ENCODE measurements at places on chromosomes 7 and 10.

GRCh38 chr7:141406347-141406746 lies 144.9 kb upstream of the AGK start:
- no peak for DNase-seq

GRCh38 chr7:151379193-151379520 lies 30.7 kb downstream of the WDR86 start:
- DNase-seq: no peak

- no peak for DNase-seq
Observed at GRCh38 chr7:42014625-42015618, 222.1 kb downstream of the GLI3 start.

DNA sequence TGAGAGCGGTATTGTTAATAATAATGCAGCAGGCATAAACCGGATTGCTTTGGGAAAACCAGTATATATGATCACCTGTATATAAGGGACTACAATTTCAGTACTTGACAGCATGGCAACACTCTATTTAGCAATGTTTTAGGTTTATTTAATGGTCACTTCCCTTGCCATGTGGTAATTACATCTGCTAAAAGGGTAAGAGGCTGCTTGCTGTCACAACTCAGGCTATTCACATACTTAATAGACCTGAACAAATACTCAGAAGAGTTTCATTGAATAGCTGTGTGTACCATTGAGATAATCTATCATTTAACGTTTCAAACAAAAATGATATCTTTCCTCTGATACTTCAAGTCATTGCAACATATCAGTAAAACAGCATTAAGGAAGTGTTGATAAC lies 90.1 kb downstream of the PCDH15 start:
- DNase-seq: no peak

DNA sequence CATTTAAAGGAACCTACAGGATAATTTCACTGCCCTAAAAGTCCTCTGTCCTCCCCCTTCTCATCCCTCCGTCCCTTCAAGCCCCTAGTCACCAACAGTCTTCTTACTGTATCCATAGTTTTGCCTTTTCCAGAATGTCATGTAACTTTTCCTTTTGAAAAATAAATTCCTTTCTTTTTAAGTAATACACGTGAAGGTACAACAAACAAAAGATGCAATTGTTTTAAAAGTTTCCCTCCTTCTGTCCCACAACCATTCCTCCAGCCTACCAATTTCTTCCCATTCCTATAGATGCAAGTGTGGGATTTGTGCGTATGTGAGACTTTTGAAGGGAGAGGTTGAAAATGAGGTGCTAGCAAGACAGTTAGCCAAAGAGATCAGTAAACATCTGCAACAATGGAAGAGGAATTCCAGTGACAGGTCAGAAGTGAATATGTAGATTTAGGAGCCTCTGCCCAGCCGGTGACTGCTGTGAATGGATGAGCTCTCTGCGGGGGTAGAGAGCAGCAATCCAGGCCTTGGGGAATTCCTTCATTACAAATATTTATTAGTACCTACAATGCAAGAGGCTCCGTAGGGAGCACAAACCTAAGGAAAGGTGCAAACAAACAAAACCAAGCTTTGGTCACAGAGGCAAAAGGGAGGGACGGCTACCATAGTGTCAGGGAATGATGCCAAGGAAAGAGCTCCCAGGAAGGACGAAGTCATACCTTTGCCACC lies 243.6 kb downstream of the SKIDA1 start:
- DNase-seq: no peak

DNA sequence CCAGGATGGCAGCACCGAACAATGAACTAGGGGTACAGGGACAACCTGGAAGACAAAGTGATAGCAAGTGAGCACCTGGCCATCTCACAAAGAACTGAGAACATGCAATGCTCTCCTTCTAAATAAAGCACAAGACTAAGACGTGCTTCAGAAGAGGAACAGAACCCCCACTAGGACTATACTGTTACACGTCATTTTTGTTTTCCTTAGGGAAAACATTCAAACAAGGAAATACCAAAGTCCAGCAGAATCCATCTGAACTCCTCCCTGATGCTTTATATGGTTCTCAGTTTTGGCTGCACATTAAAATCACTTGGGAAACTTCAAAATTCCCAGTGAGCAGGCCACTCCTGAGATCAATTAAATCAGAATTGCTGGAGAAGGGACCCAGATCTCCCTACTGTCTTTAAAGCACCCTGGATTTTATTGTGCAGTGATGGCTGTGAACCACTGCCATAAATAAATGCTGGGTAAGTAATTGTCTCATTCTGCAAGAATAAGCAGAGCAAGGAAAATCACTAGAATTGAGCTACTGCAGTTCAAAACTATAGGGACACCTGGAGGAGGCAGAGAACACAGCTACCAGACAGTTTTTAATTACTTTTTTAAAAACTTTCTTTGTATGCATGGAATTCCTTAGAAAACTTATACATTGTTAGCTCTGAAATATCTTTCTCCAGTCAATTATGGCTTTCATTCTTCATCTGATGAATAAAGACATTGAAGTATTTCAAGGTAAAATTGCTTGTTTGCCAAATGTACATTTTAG lies 866.5 kb upstream of the GHITM start:
- no peak for DNase-seq

GRCh38 chr10:68787813-68788212 lies 39.5 kb upstream of the STOX1 start:
- no peak for DNase-seq

- no peak for DNase-seq
Observed at GRCh38 chr7:110386913-110387312, 704.0 kb upstream of the LRRN3 start.

DNA sequence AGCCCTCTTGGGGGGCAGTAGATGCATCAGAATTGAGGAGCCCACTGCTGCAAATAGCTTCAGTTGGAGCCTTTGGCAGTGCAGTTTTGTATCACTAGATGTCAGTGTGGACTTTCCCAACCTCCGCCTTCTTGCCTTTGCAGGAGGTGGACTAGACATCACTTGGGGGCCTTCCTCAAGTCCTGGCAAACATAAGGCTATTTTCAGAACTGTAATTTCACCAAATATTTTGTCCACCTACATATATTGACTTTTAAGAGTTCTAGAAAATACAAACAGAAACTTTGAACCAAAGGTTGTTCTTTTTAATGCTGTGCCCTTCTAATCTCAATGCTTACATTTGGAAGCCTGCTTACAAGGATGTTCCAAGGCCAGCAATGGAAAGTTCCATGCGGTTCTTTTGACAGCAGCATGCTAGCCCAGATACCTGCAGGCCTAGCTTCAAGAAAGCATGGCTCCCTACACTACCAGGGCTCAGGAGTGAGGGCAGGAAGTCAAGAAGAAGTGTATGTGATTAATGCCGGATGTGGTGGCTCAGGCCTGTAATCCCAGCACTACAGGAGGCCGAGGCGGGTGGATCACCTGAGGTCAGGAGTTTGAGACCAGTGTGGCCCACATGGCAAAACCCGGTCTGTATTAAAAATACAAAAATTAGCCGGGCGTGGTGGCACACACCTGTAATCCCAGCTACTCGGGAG lies 8.0 kb upstream of the ZNRF2 start:
- peak; percentile 7 for DNase-seq

GRCh38 chr7:16356301-16356958 lies 64.9 kb downstream of the CRPPA start:
- no peak for DNase-seq

DNA sequence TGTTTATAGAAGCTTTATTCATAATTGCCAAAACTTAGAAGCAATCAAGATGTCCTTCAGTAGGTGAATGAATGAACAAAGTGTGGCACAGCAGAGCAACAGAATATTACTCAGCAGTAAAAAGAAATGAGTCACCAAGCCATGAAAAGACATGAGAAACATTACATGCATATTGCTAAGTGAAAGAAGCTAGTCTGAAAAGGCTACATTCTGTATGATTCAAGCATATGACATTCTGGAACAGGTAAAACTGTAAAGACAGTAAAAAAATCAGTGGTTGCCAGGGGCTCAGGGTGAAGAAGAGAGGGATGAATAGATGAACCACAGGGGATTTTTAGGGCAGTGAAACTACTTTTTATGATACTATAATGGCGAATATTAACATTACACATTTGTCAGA lies 80.9 kb upstream of the APBB1IP start:
- DNase-seq: no peak

DNA sequence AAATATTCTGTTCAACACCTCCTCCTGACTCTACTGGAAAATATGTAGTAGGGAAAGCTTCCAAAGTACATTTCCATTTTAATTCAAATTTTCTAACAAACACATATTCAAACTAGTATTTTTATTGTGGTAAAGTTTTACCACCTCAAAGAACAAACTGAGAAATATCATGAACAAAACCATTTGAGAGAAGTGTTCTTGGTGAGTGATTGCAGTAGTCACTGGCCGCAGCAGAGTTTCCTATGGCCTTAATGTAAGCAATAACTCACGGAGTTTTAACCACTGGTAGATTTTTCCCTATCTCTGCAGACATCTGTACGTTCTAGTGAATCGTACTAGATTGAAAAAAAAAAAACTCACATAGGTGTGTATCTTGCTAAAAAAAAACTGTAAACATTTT lies 487.0 kb upstream of the FZD8 start:
- no peak for DNase-seq

GRCh38 chr10:117761695-117762094 lies 219.1 kb downstream of the EMX2 start:
- no peak for DNase-seq

- no peak for DNase-seq
Observed at GRCh38 chr10:27716521-27716920, 29.1 kb downstream of the MKX start.

DNA sequence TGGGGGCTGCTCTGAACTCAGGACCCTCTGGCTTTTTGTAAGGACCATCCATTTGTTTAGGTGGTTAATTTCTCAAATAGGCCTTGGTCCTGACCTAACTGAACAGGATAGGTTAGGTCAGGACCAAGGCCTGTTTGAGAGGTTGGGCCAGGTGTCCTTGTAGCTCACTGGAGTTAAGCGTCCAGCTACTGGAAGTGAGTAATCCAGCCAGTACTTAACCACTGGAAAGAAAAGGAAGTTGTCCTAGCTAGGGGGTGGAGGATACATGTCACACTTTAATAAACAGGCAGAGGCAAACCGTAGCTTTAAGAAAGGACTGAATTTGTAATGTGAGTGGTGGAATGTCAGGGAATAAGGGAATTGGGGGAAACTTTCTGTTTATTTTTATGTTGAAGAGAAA lies 96.0 kb downstream of the GPR85 start:
- no peak for DNase-seq

- no peak for DNase-seq
Observed at GRCh38 chr7:105759670-105760550, 116.5 kb downstream of the ATXN7L1 start.

DNA sequence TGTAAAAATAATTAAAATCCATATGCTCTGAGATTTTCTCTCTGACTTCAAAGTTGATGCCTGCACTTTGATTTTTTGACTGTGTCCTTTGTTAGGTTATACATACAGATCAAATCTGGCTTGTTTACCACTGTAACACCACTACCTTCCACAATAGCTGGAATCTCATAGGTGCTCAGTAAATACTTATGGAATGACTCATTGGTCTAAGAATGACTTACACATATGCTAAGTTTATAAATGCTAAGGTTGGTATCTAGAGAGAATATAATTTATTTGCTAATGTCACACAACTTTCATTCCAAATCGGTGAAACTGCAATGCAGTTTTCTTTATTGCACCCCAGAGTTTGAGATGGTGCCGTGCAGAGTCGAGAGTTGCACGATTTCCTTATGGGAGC lies 578.5 kb downstream of the SH2D4B start:
- DNase-seq: no peak

DNA sequence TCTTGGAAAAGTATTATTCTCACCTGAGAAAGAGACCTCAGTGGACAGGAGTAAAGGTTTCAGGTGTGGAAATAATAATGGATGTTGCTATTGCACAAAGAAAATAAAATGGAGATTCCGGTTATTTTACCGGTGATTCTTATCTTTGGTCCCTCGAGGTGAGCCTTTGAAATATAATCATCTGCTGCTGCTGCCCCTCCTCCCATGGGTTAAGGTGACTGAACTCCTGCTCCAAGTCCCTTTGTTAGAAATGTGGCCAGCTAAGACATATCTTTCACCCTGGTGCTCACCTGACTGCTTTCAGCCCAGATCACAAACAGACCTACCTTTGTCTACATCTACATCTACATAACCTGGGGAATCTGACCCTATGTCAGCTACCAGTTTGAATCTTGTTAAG lies 5.7 kb downstream of the CUBN start:
- DNase-seq: no peak

DNA sequence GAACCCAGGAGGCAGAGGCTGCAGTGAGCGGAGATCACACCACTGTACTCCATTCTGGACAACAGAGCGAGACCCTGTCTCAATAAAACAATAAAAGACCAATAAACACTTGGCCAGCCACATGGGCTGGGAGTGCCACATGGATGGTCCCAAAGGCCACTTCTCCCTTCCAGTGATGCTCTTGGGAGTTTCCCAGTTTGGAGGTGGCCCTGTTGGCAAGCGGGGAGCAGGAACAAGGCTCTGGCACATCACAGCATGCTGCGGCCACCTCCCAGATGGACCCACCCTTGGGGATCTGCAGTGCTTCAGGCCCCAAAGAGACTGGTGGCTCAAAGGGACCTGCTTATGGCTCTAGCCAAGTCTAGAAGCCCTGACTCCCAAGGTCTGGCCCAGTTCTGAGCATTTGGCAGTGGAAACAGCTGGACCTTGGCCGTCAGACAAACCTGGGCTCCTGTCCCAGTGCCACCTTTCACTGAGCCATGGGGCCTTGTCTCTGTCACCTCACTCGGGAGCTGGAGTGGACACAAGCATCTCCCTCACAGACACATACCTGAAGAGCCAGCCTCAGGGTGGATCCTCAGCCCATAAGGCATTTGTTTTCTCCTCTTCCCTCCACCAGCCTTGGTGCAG lies 91.7 kb downstream of the COL13A1 start:
- DNase-seq: no peak

GRCh38 chr10:44392420-44392819 lies 7.5 kb upstream of the CXCL12 start:
- DNase-seq: no peak

GRCh38 chr7:146146831-146147486 lies 30.4 kb downstream of the CNTNAP2 start:
- DNase-seq: no peak

GRCh38 chr7:117138981-117139380 lies 183.9 kb downstream of the WNT2 start:
- DNase-seq: no peak

GRCh38 chr7:129606803-129607202 lies 4.7 kb upstream of the NRF1 start:
- no peak for DNase-seq

DNA sequence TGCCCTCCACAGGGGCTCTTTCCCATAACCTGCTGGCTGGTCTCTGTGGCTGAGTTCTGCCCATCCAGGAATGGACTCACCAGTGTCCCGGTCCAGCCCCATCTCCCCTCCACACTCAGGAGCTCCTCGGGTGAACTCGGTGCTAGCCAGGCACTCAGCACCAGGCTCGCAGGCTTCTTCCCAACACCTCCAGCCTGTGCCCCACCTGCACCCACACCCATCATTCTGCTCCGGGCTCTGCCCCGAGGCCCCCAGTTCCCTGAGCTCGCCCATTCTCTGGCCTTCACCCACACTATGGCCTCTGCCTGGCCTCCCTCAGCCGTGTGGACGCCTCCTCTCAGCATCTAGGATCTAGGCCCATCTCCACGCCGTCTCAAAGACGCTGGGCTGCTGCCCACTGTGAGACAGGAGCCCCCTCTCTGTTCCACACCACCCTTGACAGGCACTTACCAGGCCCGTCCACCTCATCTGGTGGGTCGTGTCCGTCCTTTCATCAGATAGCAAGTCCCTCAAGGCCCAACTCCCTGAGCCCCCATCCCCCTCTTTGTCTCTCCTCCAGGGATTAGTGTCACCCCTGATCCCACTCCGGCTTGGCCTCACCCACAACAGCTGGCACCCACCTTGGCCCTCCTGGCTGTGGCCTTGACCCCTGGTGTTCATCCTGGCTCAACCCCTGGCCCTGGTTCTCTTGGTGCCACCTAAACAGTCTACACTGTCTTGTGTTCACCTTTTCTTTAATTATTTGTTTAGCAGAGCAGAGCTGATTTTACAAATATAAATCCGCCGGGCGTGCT lies 76.0 kb upstream of the FAM20C start:
- no peak for DNase-seq

Data from stimulated activated CD4-positive, alpha-beta T cell treated with anti-CD3 and anti-CD28 coated beads, Interleukin-15, amount 100 ng/mL, for 1 hour (primary cell).